ENCODE measurements at places on chromosomes 11 and 22. TPM values are rescaled to one million over a fixed set of nuclear protein-coding genes. Genes with fewer than 3 reads are reported as not detected.

OR52R1 gene
- not detected for total RNA-seq

HTR3B gene
- total RNA-seq: not detected

DEAF1 gene
- total RNA-seq: 36.0 TPM

CARNS1 gene
- total RNA-seq: 0.18 TPM

PRR5L gene
- 9.2 TPM for total RNA-seq

OR8A1 gene
- not detected for total RNA-seq

RPS25 gene
- total RNA-seq: 874 TPM

TRIM48 gene
- not detected for total RNA-seq

SMIM35 gene
- not detected for total RNA-seq

FIBIN gene
- not detected for total RNA-seq

CBLIF gene
- not detected for total RNA-seq

KCNC1 gene
- total RNA-seq: 0.06 TPM

TYR gene
- total RNA-seq: not detected

GAL gene
- 17.5 TPM for total RNA-seq

FXYD2 gene
- total RNA-seq: 16.3 TPM

PLEKHA7 gene
- total RNA-seq: 17.8 TPM

ZNF215 gene
- 1.3 TPM for total RNA-seq

DCHS1 gene
- total RNA-seq: 0.14 TPM

SEZ6L gene
- total RNA-seq: not detected

MRGPRX4 gene
- not detected for total RNA-seq

HEPACAM gene
- not detected for total RNA-seq

KLHDC7B gene
- total RNA-seq: 0.05 TPM

UVRAG gene
- 12.3 TPM for total RNA-seq
